ENCODE measurements at places on chromosomes 3 and 15. TPM values are rescaled to one million over a fixed set of nuclear protein-coding genes. Genes with fewer than 3 reads are reported as not detected.
A peak's percentile ranks its signal among the peaks of the same experiment; 100 is the strongest.

DNA sequence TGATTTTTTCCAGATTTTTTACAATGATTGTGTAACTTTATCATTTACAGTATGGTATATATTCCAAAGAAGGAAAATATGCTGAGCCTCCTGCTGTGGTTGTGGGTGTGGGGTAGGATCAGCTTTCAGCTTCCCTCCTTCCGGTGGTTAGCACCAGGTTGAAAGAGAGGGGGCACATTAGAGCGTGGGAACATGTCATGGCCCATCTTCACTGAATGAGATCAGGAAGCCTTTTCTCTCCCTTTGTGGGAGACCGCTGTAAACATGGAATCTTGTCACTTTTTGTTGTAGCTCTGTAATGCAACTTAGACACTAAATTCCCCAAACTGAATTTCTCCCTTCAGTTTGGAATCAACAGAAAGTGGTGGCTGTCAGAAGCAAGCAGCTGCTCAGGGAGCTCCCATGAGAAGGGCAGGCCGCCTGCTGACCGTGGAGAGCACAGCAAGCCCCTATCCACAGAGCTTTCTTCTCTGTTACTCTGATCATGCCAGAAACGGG is 86.7 kb upstream of the LIMD1 start:
- DNase-seq: no peak

DNA sequence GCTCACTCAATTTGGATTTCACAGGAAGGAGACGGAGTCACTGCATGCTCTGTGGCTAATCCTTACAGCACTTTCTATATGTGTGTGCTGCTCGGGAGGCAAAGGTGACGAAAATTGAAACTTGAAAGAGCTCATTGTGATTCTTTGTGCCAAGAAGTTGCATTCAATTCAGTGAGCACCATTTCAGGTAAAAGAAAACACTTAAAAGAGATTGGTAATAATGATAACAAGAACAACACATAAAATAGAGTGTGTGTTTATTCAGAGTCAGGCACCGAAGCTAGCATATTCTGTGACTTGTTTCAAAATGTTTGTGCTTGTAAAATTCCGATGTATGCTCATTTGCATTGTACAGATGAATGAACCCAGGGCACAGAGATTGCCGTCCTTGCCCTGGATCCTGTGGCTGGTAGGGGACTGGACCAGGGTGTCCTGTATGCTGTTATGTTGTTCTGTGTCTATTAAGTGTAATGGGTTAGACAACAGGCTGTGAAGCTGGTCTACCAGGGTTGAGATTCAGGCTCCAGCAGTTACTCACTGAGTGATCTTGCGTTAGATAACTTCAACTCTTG is 193.3 kb upstream of the PROK2 start:
- DNase-seq: no peak

- no peak for DNase-seq
Measured at GRCh38 chr15:72983801-72984545, 68.3 kb upstream of the NEO1 start.

GRCh38 chr3:187918081-187918644 is 172.9 kb upstream of the BCL6 start:
- DNase-seq: no peak

GRCh38 chr3:114642951-114643741 is 349.3 kb downstream of the TIGIT start:
- no peak for DNase-seq

GRCh38 chr3:188683032-188683521 is 488.7 kb upstream of the TPRG1 start:
- peak; percentile 6 for DNase-seq

- DNase-seq: no peak
Measured at GRCh38 chr15:80957976-80958375, 31.6 kb downstream of the MESD start.

DNA sequence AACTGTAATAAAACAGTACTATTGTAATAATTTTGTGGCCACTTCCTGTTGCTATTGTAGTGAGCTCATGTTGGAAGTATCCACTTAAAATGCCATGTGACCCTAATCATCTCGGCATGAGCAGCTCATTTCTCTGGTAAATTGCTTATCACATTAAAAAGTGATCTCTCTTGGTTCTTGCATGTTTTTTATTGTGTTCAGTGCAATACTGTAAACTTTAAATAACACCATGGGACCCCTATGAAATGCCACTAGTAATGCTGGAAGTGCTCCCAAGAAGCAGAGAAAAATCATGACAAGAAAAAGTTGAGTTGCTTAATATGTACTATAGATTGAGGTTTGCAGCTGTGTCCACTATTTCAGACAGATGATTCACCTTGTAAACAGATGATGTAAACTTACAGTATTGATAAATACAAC is 45.6 kb downstream of the NMD3 start:
- DNase-seq: no peak

SLC24A5 gene
- not detected for total RNA-seq

LMAN1L gene
- 0.33 TPM for total RNA-seq

TMEM212 gene
- not detected for total RNA-seq
